ENCODE measurements at places on chromosomes 5 and 9.

DNA sequence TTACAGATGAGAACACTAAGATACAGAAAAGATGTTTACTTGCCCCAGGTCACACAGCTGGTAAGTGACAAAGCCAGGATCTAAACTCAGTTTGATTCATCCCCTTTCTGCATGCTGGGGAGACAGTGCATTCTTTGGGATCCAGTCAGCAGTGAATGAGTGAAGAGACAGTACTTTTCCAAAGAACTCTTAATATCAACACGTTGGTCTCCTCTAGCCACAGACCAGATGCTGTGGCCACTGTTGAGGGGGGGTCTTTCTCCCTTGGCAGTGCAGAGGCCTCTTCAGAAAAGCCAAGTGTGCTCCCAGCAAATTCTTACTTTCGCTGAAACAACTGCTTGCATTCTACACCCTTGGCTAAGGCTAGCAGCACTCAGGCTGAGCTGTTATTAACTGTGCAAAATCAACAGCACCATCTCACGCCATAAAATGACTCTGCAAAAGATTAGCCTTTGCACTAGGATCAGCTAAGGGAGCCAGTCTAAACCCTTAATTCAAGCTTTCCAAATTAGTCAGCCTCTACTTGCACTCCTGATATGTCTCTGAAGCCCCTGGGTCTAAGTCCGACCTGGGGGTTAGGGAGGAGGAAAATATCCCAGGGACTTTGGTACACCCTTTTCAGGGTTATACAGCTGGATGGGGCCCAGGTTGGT is 4.8 kb upstream of the TMEM171 start:
- DNase-seq: peak; percentile 58

DNA sequence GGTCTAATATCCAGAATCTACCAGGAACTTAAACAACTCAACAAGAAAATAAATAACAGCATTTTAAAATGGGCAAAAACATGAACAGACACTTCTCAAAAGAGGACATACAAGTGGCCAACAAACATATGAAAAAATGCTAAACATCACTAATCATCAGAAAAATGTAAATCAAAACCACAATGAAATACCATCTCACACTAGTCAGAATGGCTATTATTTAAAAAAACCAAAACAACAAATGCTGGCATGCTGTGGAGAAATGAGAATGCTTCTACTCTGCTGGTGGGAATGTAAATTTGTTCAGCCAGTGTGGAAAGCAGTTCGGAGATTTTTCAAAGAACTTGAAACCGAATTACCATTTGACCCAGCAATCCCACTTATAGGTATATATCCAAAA is 63.1 kb downstream of the ADAMTS6 start:
- DNase-seq: no peak

- no peak for DNase-seq
Measured at GRCh38 chr5:36902353-36902752, 25.8 kb downstream of the NIPBL start.

GRCh38 chr5:114734238-114734637 is 372.4 kb downstream of the KCNN2 start:
- DNase-seq: no peak

DNA sequence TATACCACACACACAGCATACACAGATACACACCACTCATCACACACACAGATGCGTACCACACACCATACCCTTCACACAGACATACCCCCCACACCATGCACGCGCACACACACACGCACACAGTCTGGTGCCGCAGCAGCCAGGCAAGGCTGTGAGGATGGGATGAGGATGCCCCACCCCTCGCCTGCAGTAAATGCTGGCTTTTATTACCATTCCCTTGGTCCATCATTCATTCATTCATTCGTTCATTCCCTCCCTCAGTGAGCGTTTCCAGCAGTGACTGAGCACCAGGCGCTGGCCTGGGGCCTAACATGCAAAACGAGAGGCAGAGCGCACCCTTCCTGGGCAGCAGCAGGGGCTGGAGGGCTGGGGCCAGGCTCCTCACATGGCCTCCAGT is 51.7 kb upstream of the FCN2 start:
- no peak for DNase-seq

- no peak for DNase-seq
Measured at GRCh38 chr5:59407967-59408366, 485.6 kb downstream of the PDE4D start.

GRCh38 chr9:13616491-13617035 is 337.1 kb upstream of the MPDZ start:
- no peak for DNase-seq

DNA sequence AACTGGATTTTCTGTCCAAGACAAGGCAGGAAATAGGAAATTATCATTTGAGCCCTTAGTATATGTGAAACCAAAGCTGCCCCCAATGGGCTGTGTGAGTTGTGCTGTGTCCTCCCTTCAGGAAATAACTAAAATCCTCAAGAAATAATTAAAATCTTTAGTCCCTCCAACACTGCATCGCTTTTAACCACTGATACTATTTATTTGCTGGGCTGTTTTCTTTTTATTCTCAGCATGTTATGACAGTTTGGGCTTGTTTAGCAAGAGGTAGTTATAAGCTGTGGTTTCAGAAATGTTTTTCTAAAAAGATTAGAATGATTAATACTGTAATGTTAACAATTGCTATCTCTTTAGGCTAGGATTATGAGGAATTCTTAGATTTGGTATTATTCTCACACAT is 187.0 kb upstream of the KCNN2 start:
- DNase-seq: no peak

GRCh38 chr9:72856972-72857623 is 95.8 kb downstream of the ALDH1A1 start:
- DNase-seq: peak; percentile 68

DNA sequence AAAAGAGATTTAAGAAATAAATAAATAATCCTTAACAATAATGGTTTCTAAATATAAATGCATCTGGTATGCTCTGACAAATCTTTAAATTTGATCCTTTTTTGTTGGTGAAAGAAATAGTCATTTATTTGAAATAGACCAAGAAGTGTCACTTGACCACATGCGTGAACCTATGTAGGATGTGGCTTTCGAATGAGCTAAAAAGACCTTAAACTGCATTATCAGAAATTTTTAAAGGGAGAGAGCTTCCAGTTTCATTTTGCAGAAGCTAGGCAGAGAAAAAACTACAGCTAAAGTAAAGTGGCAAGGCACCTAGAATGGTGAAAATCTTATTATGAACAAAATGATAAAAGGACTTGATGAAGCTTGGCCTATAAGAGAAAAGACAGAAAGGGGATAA is 309.2 kb upstream of the EFNA5 start:
- DNase-seq: no peak

DNA sequence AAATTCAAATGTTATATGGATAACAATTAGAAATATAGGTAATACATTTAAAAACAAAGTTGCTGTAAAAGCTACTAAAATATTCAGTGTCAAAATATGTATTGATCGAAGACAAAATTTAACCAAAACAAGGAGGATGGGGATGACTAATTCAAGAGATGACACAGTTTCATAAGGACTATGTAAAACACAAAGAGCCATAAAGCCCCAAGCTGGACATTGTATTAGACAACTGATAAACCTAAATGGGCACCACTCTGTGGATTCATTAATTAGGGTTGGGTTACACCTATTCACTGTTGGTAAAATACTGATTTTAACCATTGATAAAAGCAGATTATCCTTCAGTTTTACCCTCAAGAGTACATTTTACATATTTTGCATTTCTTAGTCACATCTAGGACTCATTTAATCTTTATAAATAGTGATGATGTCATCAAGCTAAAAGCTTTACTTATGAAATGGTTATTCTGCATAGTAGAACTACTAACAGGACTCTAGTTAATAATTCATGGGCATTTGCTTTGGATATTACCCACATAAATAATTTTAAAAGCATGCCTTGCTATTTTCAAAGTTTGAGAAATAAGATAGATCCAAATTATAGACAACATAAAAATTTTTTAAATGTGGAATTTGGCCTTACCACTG is 13.7 kb downstream of the TUT7 start:
- DNase-seq: no peak

DNA sequence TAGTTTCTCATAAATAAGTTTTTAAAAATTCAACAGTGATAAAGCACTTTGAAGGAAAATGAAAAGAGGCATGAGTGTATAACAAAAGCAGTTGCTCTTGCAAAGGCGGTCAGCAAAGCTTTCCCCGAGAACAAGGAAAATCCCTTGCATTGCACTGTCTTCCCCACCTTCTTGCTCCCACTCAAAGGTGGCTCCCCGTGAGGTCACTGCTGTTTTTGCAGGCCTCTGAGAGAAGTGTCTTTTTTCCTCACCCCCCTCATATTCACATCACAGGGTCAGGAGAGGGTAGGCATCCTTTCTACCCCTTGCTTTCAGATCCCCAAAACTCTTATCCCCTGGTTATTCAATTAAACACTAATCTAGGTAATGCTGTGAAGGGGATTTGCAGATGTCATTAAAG is 15.2 kb upstream of the SLC36A1 start:
- DNase-seq: no peak

DNA sequence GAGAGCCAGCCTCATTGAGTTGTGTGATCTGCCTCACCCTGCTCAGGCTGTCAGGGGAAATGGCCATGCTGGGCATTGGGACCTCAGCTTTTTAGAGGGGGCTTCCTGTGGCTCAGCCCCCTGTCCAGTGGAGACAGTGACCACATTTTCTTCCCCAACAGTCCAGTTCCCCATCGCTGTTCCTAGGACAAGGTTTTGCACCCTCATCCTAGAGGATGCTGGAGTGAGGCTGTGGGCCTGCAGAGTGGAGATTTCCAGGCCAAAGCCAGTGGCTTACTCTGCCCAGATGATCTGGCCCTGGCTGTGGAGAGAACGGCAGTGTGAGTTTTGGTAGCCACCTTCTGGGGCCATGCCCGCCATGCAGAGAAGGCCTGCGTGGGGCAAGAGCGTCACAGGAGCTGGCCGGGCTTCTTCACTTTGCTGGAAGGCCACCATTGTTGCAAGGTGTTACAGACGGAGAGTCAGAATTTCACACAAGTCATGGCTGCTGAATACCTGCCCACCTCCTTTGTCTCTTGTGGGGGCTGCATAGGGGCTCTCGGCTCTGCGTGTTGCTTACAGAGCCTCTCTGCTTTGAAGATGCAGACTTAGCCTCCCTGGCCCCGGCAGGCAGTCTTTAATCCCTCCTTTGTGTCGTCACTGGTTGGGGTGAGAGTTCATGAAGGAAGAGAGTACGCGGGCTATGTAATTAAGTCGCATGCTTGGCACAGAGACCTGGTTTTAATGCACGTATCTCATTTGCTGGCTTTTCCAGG is 35.2 kb upstream of the PITX1 start:
- DNase-seq: no peak

DNA sequence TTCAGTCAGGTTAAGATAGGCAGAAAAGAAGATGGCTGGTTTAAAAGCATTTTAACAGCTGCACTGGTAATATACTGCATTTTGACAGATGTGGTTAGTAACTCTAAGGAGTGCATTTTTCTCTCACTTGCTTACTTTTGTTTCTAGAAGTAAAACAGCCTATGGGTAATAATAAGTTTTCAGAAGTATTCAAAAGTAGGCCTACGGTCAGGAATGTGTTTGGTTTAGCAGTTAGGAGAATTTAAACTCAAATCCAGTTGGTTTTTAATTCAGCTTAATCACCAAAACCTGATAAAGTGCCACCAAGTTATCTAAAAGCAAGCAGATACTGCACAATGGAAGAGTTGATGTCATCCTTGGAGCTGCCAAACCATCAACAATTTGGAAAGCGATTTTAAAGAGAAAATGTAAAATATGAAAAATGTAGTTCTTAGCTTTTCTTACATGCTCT is 160.3 kb downstream of the ARSB start:
- no peak for DNase-seq

GRCh38 chr9:136268318-136268717 is 22.7 kb upstream of the QSOX2 start:
- DNase-seq: no peak

GRCh38 chr9:110101531-110102161 is 106.3 kb downstream of the C9orf152 start:
- no peak for DNase-seq

DNA sequence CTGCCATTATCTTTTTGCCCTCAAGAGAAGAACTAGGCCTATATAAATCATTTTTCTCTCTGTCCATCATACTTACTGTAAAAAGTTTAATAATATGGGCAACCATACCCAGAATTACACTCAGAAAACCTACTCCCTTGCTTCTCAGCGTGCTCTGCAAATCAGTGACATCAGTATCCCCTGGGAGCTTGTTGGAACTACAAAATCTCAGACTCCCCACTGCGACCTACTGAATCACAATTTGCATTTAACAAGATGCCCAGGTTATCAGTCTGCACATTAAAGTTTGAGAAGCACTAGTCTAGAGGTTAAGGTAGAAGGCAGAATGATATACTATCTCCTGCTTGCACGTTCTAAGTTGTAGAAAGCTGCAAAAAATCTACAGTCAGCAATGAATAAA is 127.2 kb downstream of the MLLT3 start:
- no peak for DNase-seq

DNA sequence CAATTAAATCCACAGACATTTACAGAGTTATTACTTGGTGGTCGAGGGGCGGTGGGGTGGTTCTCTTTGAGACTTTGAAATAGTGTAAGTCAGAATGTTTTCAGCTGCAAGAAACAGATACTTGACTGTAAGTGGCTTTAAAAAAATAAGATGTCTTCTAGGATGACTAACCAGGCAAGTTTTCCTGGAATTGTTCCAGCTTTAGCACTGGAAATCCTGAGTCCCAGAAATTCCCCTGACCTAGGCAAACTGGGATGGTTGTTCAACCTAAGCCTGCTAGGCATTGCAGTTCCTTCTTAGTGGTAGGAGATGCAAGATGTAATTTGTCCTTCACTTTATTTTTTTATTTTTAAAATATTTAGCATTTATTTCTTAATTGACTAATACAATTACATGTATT is 169.5 kb upstream of the POC5 start:
- DNase-seq: peak; percentile 62

DNA sequence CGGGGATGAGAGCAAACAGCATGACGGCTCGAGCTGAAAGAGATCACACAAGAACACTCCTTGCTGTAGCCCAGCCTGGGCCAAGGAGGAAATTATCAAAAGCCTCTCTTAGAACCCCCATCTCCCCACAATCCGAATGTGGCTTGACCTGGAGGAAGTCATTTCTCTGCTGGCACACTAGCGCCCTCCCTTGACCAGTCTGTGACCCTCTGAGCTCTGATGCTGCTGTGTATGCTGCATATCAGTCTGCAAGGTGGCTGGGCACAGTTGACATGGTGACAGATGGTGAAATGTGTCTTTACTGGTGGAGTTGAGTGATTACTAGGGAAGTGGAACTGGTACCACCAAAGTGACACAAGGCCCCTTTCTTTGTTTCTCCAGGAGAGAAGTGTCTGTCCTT is 3.3 kb downstream of the SLC46A2 start:
- DNase-seq: no peak

GRCh38 chr5:144404672-144405071 is 234.0 kb downstream of the KCTD16 start:
- no peak for DNase-seq

DNA sequence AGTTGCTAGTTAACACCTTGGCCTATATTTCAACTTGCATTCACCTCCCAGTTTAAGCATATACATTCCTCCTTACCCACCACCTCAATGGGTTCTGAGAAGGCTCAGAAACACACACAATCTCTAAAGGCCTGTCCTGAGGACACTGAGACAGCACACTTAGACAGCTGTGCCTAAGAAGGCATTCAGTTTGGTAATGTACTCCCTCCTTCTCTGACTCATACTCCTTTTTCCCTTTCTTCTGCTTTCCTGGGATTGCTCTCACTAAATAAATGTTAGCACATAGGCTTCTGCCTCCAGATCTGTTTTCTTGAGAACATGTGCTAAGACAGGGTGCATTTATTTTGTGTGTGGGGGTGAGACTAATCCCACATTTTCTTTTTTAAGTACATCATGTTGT is 456.8 kb upstream of the CDH6 start:
- DNase-seq: no peak

Measured in epithelial cell of esophagus (primary cell).